ENCODE measurements at places on chromosomes 6 and 20.

- no peak for DNase-seq
These were observed 14.8 kb upstream of the BTN3A2 start for GRCh38 chr6:26349964-26350857.

- no peak for DNase-seq
These were observed 224.9 kb downstream of the FARS2 start for GRCh38 chr6:5486214-5486613.

GRCh38 chr20:62031462-62032092, 34.1 kb downstream of the TAF4 start:
- no peak for DNase-seq

DNA sequence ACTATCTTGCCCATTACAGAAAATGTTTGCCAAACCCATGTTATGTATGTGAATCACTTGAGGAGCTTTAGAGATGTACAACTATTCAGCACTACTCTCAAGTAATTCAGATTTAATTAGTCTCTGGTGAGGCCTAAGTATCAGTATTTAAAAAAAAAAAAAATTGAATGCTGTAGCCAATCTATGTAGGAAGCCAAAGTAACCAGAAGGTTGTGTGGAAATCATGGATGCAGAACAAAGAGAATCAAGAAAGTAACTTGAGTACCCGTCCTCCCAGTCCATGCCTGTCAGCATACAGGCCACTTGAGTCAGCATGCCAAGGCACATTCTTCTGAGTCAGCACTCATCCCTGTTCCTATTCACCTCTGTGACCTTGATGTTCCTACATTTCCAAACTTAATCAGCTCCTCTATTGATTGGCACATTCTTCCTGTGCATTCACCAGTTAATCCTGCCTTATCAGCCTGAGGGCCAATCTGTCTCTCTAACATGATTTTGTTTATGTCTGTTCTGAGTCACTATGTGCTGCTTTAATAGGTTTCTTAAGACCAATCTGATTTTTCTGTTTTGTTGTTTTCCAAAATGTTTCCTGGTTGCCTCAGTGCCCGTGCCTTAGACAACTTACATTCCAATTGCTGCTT, 165.6 kb downstream of the KCNQ5 start:
- DNase-seq: no peak

DNA sequence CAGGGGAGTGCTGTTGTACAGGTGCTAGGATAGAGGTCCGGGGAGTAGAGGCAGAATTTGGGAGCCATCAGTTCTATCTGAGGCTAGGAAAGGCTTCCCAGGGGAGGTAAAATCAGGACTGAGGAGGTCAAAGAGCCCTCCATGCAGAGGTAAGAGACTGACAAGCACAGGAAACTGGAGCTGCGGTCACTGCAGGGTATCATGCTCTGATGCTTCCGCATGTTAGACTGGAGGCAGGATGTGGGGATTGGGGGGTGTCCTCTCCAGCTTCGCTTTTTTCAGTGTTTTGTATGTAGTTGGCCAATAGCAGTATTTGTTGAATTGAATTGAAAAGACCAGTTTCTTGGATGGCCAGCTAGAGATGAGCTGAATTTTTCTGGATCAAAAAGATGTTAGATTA, 87.8 kb downstream of the SLC22A3 start:
- no peak for DNase-seq

GRCh38 chr6:30656513-30656912, 9.6 kb downstream of the C6orf136 start:
- DNase-seq: no peak

DNA sequence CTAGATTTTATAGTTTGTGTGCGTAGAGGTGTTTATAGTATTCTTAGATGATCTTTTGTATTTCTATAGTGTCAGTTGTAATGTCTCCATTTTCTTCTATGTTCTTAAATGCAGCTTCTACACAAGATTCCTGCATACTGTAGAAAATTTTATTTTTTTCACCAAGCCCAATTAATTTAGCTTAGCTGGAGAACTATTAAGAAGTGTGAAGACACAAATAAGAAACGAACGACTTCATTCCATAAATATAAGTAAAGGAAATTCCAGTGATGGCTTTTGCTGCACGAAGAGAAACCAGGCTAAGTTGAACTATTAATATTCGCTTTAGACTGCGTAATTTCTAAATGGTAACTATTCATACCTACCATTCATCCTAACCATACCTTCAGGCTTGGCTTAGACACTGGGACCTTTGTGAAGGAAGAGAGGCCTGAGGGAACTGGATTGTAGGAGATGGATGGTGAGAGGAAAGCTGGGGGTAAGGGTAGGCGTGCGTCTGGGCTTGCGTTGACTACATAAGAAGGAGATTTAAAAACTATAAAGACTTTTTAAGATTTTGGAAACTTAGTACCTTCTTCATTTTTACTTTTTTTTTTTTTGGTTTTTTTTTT, 15.9 kb downstream of the HLA-DOA start:
- no peak for DNase-seq

DNA sequence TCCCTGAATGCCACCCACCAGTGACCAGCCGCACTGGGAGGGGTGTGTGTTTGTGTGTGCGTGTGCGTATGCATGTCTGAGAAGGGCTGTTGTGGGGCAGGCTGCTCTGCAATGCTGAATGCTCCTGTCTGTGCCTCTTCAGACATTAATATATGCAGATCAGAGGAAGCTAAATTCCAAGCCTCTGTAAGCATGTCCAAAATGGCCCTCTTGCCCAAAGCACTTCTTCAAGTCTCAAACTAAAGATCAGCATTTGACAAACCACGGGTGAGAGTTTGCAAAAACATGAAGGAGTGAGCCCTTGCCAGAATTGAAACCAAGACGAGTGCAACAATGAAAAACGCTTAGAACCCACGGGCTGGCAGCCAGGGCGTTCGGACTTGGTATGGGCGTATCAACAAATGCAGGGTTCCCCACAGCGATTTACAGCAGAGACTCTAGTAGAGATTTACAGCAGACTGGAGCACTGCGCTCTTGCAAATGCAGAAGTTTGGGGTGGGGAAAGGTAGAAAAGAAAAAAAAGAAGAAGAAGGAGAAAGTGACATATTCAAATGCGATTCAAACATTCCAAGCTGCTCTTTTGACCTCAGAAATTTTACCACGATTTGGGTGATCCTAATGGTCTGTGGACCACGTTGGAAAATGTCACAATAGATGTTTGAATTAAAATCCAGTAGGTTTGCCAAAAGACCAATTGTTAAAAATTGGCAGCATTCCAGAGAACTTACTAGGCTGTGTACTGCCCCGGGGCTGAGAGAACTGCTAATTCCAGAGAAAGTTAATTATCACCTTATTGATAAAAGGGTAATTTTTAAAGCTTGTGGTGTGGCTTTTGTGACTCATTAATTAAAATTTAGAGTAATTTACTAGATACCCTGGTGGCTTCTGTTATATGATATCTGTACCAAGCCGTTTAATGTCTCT, 3.5 kb downstream of the SCML4 start:
- no peak for DNase-seq

DNA sequence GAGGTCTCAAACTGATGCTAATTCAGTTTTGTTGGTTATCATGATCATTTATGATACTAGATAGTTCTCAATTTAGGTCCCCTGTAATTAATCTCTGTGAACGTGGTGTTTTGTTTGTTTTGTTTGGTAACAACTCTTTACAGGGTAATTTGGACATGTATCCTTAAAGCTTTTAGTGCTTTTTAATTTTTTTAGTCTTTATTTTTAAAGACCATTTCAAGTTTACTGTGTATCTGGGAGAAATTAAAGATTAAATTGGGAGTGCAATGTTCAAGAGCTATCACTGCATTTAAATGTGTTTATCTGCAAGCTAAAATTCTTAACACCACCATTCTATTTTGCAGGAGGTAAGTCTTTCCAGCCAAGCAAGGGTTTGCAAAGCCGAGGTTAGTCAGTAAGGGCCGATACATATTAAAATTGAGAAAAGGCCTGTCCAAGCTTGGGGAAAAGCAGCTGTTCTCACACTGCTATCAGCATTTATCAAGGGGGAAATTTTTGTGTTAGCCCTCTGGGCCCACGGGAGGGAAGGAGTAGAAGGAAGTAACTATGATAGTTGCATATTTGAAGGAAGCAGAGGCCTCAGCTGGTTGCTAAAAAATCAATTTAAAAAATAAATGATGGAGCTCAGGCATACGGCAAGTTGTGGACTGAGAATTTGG, 59.3 kb upstream of the ZNF217 start:
- no peak for DNase-seq

- DNase-seq: no peak
These were observed at the start of gene SDC4 for GRCh38 chr20:45347936-45348778. Gene SDC4, minus strand, starts transcription at chr20:45348424. Its CDS starts 40 bp downstream, at chr20:45348384.

- DNase-seq: no peak
These were observed 845.9 kb downstream of the EYS start for GRCh38 chr6:64861039-64861651.

DNA sequence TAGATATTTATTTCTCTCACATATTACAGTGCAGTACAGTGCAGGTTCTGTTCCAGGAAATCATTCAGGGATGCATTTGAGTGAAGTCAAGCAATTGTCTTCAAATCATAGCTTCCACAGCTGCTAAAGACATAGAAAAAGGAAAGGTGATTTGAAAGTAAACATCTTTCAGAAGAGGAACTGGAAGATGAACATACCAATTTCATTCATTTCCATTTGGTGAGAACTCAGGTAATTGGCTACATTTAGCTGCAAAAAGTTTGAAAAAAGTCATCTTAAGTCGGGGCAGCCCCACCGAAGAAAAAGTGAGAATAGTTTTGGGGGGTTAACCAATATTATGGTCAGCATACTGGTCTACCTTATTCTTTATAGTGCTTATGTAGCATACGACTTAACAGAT, 61.4 kb upstream of the IL20RA start:
- DNase-seq: peak; percentile 75

DNA sequence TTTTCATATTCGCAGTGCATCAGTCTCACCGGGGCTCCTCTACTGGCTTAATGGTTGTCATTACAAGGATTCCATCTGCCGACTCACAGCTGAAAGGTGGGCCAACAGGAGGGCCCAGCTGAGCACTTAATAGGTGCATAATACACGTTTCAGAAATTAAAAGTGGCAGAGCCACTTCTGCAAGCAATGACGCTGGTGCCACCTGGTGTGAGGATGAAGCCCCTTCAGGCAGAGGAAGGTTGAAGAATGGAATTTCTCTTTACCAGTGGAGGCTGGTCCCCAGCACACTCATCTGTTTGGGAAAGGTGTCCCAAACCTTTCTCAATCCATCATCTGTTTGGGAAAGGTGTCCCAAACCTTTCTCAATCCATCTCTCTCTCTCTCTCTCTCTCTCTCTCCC, 8.2 kb upstream of the STMND1 start:
- no peak for DNase-seq

DNA sequence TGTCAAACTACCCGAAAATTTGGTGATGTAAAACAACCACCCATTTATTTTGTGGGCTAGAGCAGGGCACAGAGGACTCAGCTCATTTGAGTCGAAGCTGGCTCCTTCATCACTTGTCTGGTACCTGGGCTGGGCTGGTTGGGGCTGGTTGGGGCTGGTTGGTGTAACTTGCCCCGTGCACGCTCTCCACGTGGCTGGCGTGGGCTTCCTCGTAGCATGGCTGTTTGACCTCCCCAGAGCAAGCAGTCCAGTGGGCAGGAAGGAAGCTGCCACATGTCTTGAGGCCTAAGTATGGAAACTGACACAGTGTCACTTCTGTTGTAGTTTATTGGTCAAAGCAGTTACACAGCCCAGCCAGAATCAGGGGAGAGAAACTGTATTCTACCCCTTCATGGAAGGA, 27.1 kb downstream of the BCAS4 start:
- no peak for DNase-seq

DNA sequence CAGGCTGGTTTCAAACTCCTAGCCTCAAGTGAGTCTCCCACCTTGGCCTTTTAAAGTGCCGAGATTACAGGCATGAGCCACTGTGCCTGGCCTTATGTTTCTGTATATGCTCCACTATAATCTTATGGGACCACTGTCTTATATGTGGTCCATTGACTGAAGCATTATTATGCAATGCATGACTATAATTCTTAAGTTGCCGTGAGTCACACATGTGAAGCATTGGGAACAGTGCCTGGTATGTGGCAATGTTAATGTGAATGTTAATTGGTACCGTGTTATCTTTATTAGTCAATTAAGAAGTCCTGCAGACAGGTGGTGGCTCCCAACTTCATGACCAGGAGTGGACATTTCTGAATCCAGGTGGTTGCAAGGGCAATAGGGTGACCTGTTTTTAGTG, 14.7 kb upstream of the ASXL1 start:
- DNase-seq: no peak

GRCh38 chr20:1196634-1197033, 6.6 kb upstream of the C20orf202 start:
- no peak for DNase-seq

GRCh38 chr6:52106994-52107393, 19.6 kb upstream of the PKHD1 start:
- no peak for DNase-seq

DNA sequence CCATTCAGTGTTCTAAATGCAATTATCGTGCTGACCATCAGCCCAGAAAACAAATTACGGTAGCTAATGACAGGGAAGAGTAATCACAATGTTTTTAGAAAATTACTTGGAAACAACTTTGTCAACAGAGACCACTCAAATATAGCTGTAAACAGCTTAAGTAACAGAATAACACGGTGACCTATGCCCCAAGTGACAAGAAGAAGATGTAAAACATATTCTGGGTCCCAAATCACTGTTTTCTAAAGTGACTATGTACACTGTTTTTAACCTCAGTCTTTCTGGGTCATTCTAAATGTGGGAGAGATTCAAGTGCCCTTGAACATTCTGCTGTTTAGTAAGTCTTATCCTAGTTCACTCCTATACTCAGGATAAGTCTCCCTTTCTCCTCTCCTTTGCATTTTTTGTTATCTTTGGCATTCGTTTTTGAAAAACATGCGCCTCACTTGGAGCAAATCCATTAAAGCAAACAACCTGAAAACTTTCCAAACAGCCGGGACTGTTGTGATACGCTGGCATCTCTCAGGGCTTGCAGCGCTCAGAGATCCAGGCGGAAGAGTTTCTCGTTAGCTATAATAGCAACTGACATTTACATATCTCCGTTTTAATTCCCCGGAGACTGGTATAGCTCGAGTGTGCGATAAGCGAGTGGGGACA, 114.5 kb upstream of the SOX4 start:
- DNase-seq: no peak

DNA sequence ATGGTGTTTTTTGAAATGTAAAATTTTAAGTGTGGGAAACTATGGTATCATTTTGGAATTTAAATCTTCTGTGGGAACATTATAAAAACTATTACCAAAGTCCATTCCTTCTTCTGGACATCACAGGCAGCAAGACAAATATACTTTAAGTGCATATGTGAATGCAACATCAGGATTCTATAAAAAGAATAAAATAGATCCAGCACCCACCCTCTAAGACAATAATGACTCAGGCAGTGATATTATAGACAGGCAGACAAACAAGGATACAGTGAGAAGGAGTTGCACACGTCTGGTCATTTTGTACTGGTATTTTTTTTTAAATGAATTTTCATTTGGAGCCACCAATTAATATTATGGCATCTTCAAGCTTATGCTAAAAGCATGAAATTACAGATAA, 21.1 kb upstream of the NEDD9 start:
- no peak for DNase-seq

DNA sequence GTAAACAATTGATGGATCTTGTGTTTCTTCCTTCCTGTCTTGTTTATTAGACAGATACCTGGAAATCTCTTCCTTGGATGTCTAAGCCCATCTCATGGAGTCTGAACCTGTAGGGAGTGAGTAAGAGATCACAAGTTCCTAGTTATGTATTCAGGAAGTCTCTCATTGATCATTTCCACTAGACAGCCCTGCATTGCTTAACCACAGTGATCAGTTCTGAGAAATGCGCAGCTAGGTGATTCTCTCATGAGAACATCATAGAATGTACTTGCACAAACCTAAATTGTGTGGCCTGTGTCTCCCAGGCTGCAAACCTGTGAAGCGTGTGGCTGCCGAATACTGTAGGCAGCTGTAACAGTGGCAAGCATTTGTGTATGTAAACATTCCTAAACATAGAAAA, 39.1 kb downstream of the FAM120B start:
- no peak for DNase-seq

GRCh38 chr6:55972091-55972490, 96.7 kb upstream of the BMP5 start:
- DNase-seq: no peak

Measured in GM12864 (cell line).